ENCODE measurements at places on chromosomes 3 and 15.

DNA sequence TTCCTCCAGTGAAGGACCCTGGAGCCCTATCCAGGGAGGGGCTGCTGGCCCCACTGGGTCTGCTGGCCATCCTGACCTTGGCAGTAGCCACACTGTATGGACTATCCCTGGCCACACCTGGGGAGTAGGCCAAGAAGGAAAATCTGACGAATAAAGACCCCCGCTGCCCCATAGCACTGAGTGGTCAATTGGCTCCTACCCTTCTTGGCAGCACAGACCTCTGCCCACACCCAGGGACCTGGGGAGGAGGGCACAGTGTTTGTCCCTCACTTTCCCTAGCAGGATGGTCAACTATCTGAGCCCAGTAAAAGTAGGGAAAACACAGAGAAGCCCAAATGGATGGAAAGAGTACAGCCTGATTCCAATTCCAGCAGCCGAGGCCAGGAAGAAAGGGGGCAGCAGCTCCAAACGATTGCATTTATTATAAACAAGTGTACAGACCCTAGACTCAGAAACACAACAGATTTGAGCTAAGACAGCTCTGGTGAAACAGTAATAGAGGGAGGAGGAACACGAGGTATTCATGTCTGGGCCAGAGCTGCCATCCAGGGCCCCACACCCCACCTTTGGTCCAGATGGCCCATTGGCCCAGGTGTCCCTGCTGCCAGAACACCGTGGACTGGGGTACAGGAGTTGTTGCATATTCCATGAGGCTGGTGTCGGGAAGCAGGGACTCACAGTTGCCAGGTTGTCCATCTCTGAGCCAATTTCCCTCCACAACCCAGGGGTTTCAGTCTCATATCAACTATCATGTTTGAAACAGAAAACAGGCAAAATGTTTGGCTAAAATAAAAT lies 21.1 kb downstream of the ATRIP start:
- DNase-seq: no peak

DNA sequence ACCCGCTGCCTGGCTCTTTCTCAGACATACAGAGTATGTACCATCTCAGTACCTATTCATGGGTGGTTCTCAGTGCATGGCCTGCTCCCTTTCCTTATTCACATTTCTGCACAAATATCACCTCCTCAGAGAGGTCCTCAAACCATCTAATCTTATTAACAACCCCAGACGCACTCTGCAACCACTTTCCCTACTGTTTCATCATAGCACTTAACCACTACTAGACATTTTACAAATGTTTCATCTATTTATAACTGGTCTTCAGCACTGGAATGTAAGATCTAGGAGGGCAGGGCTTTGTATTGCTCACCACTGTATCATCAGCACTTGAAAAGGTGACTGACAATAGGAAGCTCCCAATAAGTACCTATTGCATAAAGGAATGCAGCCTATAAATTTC lies 45.1 kb downstream of the TNIK start:
- DNase-seq: no peak

GRCh38 chr15:43625106-43625505 lies 6.5 kb upstream of the STRC start:
- no peak for DNase-seq

- DNase-seq: no peak
Observed at GRCh38 chr15:63156755-63157117, 541 bp downstream of the RPS27L start.

GRCh38 chr3:194224471-194225417 lies 88.8 kb downstream of the HES1 start:
- no peak for DNase-seq

DNA sequence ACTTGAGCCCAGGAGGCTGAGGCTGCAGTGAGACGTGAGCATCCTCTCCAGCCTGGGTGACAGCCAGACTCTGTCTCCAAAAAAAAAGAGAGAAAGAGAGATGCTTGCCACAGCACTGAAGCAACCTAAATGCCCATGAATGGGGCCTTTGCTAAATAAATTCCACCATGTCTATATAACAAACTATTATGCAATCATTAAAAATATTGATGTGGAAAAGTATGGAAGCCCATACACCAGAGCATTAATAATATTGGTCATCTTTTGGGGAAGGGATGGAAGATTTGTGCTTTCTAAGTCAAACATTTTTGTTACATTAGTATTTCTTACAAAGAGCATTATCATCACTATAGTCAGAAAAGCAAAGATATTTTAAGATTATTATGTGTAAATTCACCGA lies 116.6 kb downstream of the MEGF11 start:
- no peak for DNase-seq

DNA sequence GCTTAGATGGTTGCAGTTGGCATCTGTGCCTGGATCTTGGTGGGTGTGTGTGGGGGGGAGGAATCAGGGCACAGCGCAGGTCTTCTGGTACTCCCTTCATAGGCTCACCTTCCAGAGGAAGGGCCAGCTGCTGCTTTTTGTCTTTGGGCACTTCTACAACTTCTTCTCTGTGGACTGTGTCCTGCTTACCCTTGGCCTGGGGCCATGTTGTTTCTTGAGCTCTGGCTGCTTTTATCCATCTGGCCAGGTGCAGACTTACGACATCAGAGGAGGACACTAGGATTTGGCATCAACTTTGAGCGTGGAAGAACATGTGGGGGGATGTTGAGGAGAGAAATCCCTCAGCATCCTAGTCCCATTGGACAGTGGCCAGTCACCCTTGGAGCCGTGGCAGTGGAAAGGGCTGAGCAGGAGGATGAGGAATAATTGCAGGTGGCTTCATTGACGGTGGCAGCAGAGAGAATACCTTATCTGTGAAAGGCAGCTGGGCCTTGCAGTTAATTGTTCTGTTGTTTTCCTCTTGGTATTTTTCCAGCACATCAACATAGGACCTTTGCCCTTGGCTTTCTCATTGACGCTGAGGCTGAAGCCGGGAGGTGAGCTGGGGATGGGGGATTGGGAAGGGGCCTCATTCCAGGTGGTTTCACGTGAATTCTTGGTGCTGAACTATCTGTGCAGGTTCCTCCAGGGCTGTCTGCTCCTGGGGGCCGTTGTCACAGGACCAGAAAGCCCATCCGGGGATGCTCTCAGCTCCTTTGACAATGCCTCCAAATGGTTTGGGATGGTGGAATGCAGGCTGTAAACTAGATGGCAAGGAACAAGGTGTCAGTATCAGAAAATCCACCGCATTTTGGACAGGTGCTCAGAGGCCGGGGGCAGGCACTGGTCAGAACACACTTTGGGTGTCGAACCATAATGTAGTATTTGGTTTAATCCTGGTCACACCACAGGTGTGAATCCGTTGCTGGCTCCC lies 9.7 kb downstream of the EPHB1 start:
- no peak for DNase-seq

GRCh38 chr3:56800130-56800831 lies 1.5 kb downstream of the ARHGEF3 start:
- DNase-seq: peak; percentile 80

DNA sequence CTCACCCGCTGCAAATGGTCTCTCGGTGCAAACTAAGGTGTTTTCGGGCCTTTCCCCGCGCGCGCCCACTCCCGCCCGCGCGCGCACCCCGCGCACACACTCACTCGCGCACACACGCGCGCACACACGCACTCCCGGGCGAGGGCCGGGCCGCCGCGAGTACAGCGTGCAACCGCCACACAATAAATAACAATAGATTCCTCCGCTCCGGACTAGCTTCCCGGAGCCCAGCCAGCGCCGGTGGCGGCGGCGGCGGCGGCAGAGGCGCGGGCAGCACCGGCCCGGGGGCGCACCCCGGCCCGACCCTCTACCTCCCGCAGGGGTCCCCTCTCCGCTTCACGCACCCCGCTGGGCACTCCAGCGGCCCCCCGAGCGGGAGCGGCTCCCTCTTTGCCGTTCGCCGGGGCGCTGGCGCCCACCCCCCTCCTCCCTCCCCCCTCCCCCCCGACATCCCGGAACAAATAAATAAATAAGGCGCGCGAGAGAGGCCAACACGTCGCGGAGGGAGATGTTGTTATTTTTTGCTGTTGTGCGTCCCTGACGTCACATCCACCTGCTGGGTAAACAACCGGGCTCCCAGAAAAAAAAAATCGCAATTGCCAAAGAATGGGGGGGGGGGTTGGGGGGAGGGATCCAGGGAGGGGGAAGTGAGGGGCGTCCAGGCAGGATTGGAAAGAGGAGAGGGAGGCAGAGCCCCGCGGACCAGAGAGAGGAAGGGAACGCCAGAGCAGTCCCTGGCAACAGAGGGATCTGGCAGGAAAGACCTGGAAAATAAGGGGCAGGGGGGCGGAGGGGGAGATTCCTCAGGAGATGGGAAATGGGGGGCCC lies at the start of gene FOXP1:
Gene FOXP1, minus strand, starts transcription at position 163 of the 828 bp plus-strand sequence. CDS start 385,347 bp downstream, outside the sequence.
- DNase-seq: peak; percentile 37

- DNase-seq: no peak
Observed at GRCh38 chr3:13529196-13530112, 19.5 kb upstream of the FBLN2 start.

DNA sequence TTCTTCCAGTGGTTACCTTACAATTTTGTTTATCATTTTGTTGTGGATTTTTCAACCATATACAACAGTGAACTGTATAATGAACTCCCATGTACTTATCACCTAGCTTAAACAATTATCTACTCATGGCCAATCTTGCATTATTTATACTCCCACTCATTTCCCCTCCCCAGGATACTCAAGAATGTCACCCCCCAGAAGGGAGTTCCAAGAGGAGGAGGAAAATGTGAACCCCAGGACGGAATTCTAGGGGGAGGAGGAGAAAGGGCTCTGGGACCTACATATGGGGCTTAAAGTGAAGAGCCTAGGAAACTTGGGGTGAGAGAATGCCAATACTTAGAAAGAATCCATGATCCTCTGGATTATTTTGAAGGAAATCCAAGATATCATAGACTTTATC lies 59.3 kb downstream of the TSC22D2 start:
- no peak for DNase-seq

- no peak for DNase-seq
Observed at GRCh38 chr15:71085809-71086208, 29.5 kb upstream of the THSD4 start.

DNA sequence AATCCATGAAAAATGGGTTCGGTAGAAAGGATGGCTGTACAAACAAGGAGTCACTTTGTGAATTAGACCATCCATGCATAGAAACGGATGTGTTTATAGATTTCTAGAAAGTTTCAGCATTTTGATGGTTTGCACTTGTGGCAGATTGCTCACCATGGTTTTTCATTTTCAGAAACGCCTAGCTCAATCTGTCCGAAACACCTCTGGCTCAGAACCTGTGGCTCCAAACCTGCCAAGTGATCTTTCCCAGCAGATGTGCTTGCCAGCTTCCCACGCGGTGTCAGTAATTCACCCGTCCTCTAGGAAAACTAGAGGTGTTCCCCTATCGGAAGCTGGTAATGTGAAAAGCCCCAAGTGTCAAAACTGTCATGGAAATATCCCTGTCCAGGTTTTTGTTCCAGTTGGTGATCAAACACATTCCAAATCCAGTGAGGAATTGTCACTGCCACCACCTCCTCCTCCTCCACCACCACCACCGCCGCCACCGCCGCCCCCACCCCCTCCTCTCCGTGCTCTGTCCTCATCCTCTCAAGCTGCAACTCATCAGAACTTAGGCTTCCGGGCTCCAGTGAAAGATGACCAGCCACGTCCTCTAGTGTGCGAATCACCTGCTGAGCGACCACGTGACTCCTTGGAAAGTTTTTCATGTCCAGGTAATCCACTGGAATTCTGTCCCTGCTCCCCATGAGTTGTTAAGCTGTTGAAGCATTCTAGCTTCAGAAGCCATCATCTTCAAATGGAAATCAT lies 21.2 kb downstream of the WHAMM start:
- DNase-seq: no peak

DNA sequence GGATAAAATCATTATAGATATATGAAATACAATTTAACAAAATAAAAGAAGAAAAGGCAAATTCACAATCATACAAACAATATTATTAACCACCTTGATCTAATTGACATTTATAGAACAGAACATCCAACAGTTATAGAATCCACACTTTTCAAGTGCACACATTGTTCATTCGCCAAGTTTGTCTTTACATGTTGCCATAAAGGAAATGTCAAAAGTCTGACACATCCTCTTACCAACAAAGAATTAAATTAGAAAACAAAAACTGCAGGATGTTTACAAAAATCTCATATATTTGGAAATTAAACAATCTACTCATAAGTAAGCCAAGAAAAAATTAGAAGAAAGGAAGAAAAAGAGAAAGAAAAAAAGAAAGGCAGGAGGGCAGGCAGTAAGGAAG lies 909.2 kb upstream of the EPHA6 start:
- DNase-seq: no peak

GRCh38 chr3:66858656-66859381 lies 139.3 kb upstream of the KBTBD8 start:
- no peak for DNase-seq

GRCh38 chr15:88467935-88468528 lies 524 bp downstream of the MRPS11 start:
- DNase-seq: no peak

GRCh38 chr3:53039376-53039752 lies 6.5 kb downstream of the SFMBT1 start:
- DNase-seq: no peak

DNA sequence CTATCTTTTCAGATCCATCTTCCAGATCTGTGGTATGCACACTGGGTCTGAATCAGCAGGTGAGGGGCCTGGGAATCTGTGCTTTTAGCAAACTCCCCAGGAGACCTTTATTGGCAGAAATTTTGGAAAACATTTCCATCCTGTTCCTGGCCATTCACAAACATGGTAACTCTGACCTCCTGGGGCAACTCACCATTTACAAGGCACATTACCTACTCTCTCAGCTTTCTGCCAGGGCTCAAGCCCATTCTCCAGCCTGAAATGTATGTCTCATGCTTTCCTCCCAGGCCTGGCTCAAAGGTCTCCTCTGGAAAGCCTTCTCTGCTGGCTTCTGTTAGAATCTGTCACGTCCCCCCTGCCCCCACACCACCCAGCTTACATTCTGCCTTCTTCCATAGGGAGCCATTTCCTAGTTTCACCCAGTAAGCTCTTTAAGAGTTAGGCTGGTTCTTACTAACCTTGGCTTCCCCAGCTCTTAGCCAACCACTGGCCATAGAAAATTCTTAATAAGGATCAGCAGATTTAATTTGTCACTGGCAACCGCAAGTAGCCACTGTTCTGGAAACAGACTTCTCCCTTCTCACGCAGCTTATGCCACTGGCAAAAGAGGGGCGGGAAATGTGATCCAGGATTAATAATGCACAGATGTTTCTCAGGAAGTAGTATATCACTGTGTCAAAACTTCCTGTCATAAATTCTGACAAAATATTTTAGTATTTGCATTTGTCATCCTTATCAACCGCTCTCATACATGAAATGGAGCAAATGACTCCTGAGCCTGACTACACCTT lies 55.0 kb downstream of the RORA start:
- no peak for DNase-seq

- no peak for DNase-seq
Observed at GRCh38 chr3:73556520-73557372, 68.0 kb downstream of the PDZRN3 start.

- DNase-seq: no peak
Observed at GRCh38 chr15:29968099-29968894, 114.5 kb upstream of the GOLGA8J start.

All from activated CD8-positive, alpha-beta memory T cell treated with anti-CD3 and anti-CD28 coated beads for 4 hours (primary cell).